HCT116 (cell line): ENCODE measurements at places on chromosomes 6 and 20. TPM values are rescaled to one million over a fixed set of nuclear protein-coding genes. Genes with fewer than 3 reads are reported as not detected.

- no peaks in the 10 kb centered on the region for H3K4me1 ChIP-seq
- no peak for DNase-seq
- H3K36me3 ChIP-seq: no peaks in the 10 kb centered on the region
- H3K4me3 ChIP-seq: no peak overlapping the region
- no peaks in the 10 kb centered on the region for H3K27me3 ChIP-seq
- H3K27ac ChIP-seq: no peak overlapping the region
Observed at GRCh38 chr6:25449774-25450173, 170.6 kb downstream of the CARMIL1 start.

GRCh38 chr6:115404446-115404845 is 656.2 kb downstream of the FRK start:
- no peak for DNase-seq
- no peak overlapping the region for H3K27ac ChIP-seq
- H3K4me3 ChIP-seq: no peak overlapping the region
- H3K27me3 ChIP-seq: no peaks in the 10 kb centered on the region
- H3K4me1 ChIP-seq: no peaks in the 10 kb centered on the region

DNA sequence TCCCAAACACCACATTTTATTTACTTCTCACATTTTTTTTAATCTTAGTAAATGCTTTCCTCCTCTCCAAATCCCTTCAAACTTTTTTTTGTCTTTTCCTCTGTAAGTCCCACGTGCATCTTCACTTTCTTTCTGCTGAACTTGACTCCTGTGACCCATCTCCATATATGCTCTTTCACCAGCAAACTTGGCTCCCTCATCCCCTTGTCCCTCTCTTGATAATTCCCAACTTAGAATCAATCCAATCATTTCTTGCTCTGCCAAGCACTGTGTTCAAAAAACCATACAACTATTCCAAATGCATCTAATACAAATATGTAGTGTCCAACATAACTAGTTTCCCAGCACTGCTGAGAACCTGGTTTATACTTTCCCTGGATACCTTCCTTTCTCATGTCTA is 519.4 kb downstream of the HDGFL1 start:
- H3K27ac ChIP-seq: no peak overlapping the region
- H3K36me3 ChIP-seq: no peaks in the 10 kb centered on the region
- H3K4me1 ChIP-seq: no peaks in the 10 kb centered on the region

Gene ZNF165
- total RNA-seq: 11.2 TPM

GRCh38 chr6:79072640-79073181 is 5.3 kb downstream of the PHIP start:
- no peak overlapping the region for H3K27ac ChIP-seq
- H3K4me1 ChIP-seq: peaks cover 8% of the 10 kb centered on the region
- no peaks in the 10 kb centered on the region for H3K27me3 ChIP-seq
- DNase-seq: no peak
- H3K4me3 ChIP-seq: no peak overlapping the region

DNA sequence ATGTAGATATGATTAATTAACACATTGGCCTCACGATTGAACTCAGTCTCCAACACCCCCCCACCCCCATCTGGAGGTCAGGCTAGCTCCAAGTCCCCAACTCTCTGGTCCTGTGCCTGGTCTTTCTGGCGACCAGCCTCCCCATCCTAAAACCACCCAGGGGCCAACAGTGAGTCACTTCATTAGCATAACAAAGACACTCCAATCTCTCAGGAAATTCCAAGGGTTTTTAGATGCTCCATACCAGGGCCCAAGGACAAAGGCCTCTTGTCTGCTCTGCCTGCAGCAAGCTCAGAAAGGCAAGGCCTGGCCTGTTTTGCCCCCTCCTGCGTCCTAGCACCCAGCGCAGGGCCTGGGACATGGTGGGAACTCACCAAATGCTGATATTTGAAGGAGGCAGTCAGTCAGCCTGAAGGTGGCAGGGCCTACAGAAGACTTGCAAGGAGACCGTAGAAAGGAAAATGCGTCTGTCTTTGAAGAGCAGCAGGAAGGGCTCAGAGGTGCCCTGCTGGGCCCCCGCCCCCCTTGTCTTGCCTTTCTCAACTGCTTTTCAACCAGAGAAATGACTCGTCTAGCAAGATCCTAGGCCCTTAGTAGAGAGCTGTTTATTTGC is 184.7 kb downstream of the CDH4 start:
- H3K27me3 ChIP-seq: no peaks in the 10 kb centered on the region
- H3K4me1 ChIP-seq: no peaks in the 10 kb centered on the region
- no peak overlapping the region for H3K4me3 ChIP-seq
